ENCODE measurements at places on chromosomes 13 and 19. TPM values are rescaled to one million over a fixed set of nuclear protein-coding genes. Genes with fewer than 3 reads are reported as not detected.

LSM7 gene
- total RNA-seq = 70.1 TPM

LRG1 gene
- 17.9 TPM for total RNA-seq

VSTM2B gene
- total RNA-seq = not detected

PNMA8C gene
- total RNA-seq = 0.09 TPM

TTYH1 gene
- not detected for total RNA-seq

EEF1AKMT1 gene
- total RNA-seq = 9.6 TPM

RBM26 gene
- total RNA-seq = 39.5 TPM

CYP2A7 gene
- total RNA-seq = not detected

LIM2 gene
- total RNA-seq = not detected

GPC5 gene
- 9.2 TPM for total RNA-seq

MBNL2 gene
- total RNA-seq = 86.3 TPM

GRCh38 chr13:29956853-29957252 lies 106.4 kb upstream of the UBL3 start:
- no peak overlapping the region for H3K27ac ChIP-seq
- H3K4me1 ChIP-seq = no peaks in the 10 kb centered on the region
- DNase-seq = no peak
- H3K4me3 ChIP-seq = no peak overlapping the region
- no peaks in the 10 kb centered on the region for H3K27me3 ChIP-seq

GRCh38 chr19:41575998-41576397 lies at the start of gene CEACAM21:
Gene CEACAM21 (plus strand): TSS chr19:41576166. CDS start chr19:41576275, 109 bp downstream.
- H3K27ac ChIP-seq = peak within 1 kb of the TSS; percentile 89
- DNase-seq = no peak
- H3K27me3 ChIP-seq = no peaks in the 10 kb centered on the region

DNA sequence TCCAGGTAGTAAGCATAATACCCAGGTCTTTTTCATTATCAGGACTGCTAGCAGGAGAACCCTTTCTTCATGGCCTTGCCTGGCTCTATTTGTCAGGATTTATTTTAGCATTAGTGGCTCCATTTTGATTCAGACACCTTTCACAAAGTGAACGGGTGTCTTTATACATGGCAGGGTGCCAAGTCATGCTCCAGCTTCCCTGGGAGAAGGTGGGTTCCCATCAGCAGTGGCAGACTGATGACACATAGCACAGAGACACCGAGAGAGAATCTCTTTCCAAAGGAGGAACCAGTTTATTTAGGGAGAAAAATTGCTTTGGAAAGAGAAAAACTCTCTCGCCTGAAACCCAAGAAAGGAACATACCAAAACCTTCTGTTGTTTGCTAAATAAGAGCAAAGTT lies 135.3 kb upstream of the TMTC4 start:
- no peaks in the 10 kb centered on the region for H3K27me3 ChIP-seq
- H3K27ac ChIP-seq = no peak overlapping the region
- H3K4me3 ChIP-seq = no peak overlapping the region
- no peak for DNase-seq
- H3K36me3 ChIP-seq = no peaks in the 10 kb centered on the region

GRCh38 chr13:92767468-92767867 lies 459.1 kb upstream of the GPC6 start:
- H3K4me1 ChIP-seq = no peaks in the 10 kb centered on the region
- H3K36me3 ChIP-seq = no peaks in the 10 kb centered on the region
- no peaks in the 10 kb centered on the region for H3K27me3 ChIP-seq
- H3K27ac ChIP-seq = no peak overlapping the region
- DNase-seq = no peak

- H3K27me3 ChIP-seq = no peaks in the 10 kb centered on the region
- no peak overlapping the region for H3K4me3 ChIP-seq
- H3K27ac ChIP-seq = no peak overlapping the region
- H3K36me3 ChIP-seq = peaks cover 75% of the 10 kb centered on the region
- DNase-seq = peak; percentile 57
These were observed 40.2 kb downstream of the SUGP2 start for GRCh38 chr19:18993115-18993514.

DNA sequence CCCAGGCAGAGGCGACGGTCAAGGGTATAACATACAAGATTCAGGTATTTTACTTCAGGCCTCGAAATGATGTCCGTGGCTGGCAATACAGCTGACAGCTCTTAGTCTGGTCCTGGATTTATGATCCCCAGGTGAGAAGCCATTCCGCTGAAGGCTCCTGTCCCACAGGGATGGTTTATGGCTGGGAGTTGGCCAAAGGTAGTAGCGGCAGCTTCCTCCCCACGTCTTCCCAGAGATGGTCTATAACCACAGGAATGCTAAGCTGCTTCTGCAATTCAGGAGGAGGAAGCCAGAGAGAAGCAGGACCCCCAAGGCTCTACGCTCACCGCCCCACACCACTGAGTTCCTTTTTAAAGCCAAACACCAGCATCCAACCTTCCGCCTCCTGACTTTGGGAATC lies 27.1 kb downstream of the OLFM2 start:
- no peak overlapping the region for H3K27ac ChIP-seq
- peaks cover 69% of the 10 kb centered on the region for H3K27me3 ChIP-seq
- no peak overlapping the region for H3K4me3 ChIP-seq
- DNase-seq = no peak

- H3K27ac ChIP-seq = peak within 1 kb of the TSS; percentile 15
- peaks cover 10% of the 10 kb centered on the region for H3K4me1 ChIP-seq
- H3K36me3 ChIP-seq = no peaks in the 10 kb centered on the region
These were observed at the start of gene NOVA2 for GRCh38 chr19:45973553-45974338. Gene NOVA2 (minus strand): TSS chr19:45973865. CDS start chr19:45973351, 514 bp downstream.

GRCh38 chr19:3458229-3459088 lies 21.9 kb downstream of the SMIM24 start:
- peak overlapping the region; percentile 95 for H3K27ac ChIP-seq
- peaks cover 20% of the 10 kb centered on the region for H3K4me1 ChIP-seq
- H3K27me3 ChIP-seq = no peaks in the 10 kb centered on the region
- DNase-seq = peak; percentile 57
- H3K4me3 ChIP-seq = no peak overlapping the region

GRCh38 chr19:9009935-9010651 lies at the start of gene MUC16:
Gene MUC16 (minus strand): TSS chr19:9010409.
- no peaks in the 10 kb centered on the region for H3K27me3 ChIP-seq
- no peak within 1 kb of the TSS for H3K27ac ChIP-seq
- H3K4me1 ChIP-seq = no peaks in the 10 kb centered on the region
- H3K36me3 ChIP-seq = no peaks in the 10 kb centered on the region

DNA sequence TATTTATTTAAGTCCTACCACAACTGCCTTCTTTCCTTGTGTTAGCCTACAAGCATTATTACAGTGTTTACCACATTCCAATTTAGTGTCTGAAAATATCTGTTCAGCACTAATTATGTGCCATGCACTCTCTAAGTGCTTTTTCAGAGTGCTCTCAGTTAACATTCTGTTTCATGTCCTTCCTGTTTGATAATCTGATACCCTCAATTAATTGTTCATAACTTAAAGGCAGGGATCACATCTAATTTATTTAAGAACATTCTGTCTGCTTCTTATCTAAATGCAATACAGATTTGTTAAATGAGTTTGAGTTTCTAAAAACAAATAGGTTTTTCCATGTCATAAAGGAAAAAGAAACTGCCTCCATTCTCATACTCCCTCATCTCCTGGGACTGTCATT lies 649.6 kb upstream of the ATXN8OS start:
- DNase-seq = no peak
- H3K36me3 ChIP-seq = no peaks in the 10 kb centered on the region
- no peak overlapping the region for H3K4me3 ChIP-seq
- no peaks in the 10 kb centered on the region for H3K27me3 ChIP-seq
- no peak overlapping the region for H3K27ac ChIP-seq

DNA sequence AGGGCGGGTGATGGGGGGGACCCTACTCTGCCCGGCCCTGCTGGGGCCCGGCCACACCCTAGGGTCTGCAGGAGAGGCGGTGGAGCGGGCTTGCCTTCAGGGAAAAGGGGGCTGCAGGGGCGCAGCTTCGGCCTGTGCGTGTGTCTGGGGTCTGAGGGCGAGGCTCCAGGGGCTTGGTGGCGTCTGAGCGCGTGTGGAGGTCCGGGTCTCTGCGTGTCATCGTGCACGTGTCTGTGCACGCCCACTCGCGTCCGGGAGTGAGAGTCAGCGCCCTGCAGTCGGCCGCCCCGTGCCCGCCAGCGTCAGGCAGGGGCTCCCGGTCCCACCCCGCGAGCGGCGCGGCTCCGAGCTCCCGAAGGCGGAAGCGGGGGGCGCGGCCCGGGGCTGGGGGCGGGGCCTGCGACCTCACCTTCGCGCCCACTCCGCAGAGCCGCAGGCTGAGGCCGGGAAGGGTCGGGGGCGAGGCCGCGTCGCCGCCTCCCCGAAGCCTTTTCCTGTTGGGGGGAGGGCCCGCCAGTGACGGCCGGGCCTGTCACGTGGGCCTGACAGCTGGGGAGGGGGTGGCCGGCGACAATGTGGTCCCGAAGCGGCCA lies at the start of gene ARHGAP45:
TSS of gene ARHGAP45 (plus strand) at position 420 of the 593 bp plus-strand sequence. CDS start 239 bp downstream, outside the sequence.
- H3K36me3 ChIP-seq = no peaks in the 10 kb centered on the region
- H3K4me3 ChIP-seq = peak within 1 kb of the TSS; percentile 41
- no peak for DNase-seq

GRCh38 chr13:42039457-42039945 lies 8.9 kb upstream of the DGKH start:
- peak overlapping the region; percentile 95 for H3K27ac ChIP-seq
- H3K4me3 ChIP-seq = peak overlapping the region; percentile 63
- H3K27me3 ChIP-seq = peaks cover 19% of the 10 kb centered on the region
- no peaks in the 10 kb centered on the region for H3K36me3 ChIP-seq
- peaks cover 24% of the 10 kb centered on the region for H3K4me1 ChIP-seq
- no peak for DNase-seq

GRCh38 chr13:53126841-53127245 lies 98.2 kb downstream of the OLFM4 start:
- no peaks in the 10 kb centered on the region for H3K36me3 ChIP-seq
- no peaks in the 10 kb centered on the region for H3K4me1 ChIP-seq
- peak; percentile 34 for DNase-seq
- no peak overlapping the region for H3K27ac ChIP-seq
- H3K27me3 ChIP-seq = peaks cover 2% of the 10 kb centered on the region
- no peak overlapping the region for H3K4me3 ChIP-seq

GRCh38 chr13:25752957-25753551 lies 298.8 kb downstream of the SHISA2 start:
- no peak overlapping the region for H3K27ac ChIP-seq
- no peak for DNase-seq
- no peaks in the 10 kb centered on the region for H3K4me1 ChIP-seq
- no peak overlapping the region for H3K4me3 ChIP-seq
- no peaks in the 10 kb centered on the region for H3K27me3 ChIP-seq

DNA sequence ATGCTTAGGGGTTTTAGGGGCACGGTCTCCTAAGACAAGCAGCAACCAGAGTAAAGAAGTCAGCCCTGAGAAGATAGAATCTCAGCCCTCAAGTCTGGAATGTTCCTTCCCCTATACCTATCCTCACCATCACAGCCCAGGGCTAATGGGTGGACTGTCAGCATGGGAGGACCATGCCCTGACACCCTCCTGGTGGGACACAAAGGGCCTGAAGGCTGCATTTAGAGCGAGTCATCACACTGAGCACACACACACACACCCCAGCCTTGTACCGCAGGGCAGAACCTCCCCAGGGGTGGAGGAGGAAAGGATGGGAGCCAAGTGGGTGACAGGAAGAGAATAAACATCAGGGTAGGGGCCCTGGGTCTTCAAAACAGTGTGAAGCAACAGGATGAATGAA lies 174.8 kb upstream of the SERP2 start:
- no peak for DNase-seq
- no peak overlapping the region for H3K27ac ChIP-seq
- no peak overlapping the region for H3K4me3 ChIP-seq
- H3K36me3 ChIP-seq = no peaks in the 10 kb centered on the region

- DNase-seq = no peak
- no peak overlapping the region for H3K4me3 ChIP-seq
- peaks cover 13% of the 10 kb centered on the region for H3K27me3 ChIP-seq
- H3K4me1 ChIP-seq = no peaks in the 10 kb centered on the region
- H3K27ac ChIP-seq = no peak overlapping the region
These were observed 20.6 kb downstream of the PCDH8 start for GRCh38 chr13:52827839-52828238.

DNA sequence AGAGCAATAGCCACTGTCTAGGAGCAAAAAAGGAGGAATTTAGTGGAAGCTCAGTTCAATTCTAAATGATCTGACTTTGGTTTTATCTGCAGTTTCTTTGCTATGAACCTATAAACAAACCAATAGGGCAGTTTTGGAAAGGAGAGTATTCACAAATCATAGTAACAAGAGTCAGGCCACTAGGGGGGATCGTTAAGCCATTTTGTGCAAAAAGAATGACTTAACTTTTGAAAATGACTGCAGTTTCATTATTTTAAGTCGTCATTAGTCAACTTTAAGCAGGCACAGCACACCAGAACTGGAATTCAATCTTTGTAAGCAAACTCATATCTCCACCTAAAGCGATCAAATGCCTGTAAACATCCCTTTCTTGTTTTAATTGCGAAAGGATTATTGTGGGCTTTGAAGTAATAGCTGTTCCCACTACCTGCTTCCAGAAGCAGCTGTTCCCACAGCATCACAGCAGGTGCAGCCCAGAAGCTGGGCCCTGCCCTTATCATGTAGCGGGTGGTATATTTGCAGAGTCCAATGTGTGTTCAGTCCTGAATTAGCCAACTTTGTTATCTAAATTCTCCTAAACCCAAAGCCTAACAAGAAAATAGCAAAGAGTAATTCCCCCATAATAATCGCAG lies 51.5 kb downstream of the SOX21 start:
- peaks cover 29% of the 10 kb centered on the region for H3K27me3 ChIP-seq
- DNase-seq = no peak
- H3K4me1 ChIP-seq = no peaks in the 10 kb centered on the region
- H3K4me3 ChIP-seq = no peak overlapping the region
- H3K27ac ChIP-seq = no peak overlapping the region
- no peaks in the 10 kb centered on the region for H3K36me3 ChIP-seq

DNA sequence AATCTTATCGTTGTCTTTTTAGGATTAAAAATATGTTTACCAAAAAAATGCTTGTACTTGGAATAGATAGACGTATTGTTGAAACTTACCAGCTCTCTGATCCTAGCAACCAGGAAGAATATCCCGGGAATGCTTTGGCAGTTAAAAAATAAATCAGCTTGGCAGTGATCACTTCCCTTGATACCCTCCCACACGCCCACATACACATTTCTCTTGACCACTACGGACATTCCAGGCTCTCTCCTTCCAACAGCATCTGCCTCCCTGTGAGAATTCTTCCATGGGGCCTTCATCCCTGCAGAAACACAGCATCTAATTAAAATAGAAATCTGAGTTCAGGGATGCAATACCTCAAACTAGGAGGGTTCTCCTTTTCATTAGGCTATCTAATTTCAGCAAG lies 57.9 kb downstream of the THSD1 start:
- no peak overlapping the region for H3K4me3 ChIP-seq
- no peak overlapping the region for H3K27ac ChIP-seq
- no peaks in the 10 kb centered on the region for H3K36me3 ChIP-seq
- H3K27me3 ChIP-seq = no peaks in the 10 kb centered on the region
- no peak for DNase-seq
- no peaks in the 10 kb centered on the region for H3K4me1 ChIP-seq

- no peak overlapping the region for H3K4me3 ChIP-seq
- no peaks in the 10 kb centered on the region for H3K27me3 ChIP-seq
- peak overlapping the region; percentile 83 for H3K27ac ChIP-seq
- DNase-seq = no peak
These were observed 7.6 kb downstream of the ALOX5AP start for GRCh38 chr13:30742901-30743300.

DNA sequence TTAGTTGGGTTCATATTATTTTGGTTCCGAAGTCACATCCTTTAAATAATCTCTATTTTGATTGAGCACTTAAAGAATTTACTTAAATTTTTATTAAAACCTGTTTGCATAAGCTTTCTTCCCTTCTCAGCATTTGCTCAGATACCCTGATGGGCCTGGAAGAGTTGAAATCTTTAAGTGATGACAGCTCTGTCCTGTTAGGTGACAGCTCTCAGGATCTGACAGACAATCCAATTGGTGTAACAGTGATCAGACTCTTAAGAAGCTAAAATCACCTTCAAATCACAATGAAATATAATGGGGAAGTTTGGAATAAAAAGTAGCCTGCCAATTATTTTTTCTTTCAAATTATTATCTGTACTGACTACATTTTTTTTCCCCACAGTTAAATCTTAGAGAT lies 284.4 kb downstream of the LMO7 start:
- no peaks in the 10 kb centered on the region for H3K27me3 ChIP-seq
- H3K4me1 ChIP-seq = no peaks in the 10 kb centered on the region
- DNase-seq = no peak
- no peak overlapping the region for H3K4me3 ChIP-seq

All from left lung (tissue), 14 donors.